ENCODE measurements at places on chromosomes 12 and 14. TPM values are rescaled to one million over a fixed set of nuclear protein-coding genes. Genes with fewer than 3 reads are reported as not detected.

The FKBP3 gene
- total RNA-seq, result 27.7 TPM

The BBS10 gene
- 31.0 TPM for total RNA-seq

The SERPINA12 gene
- not detected for total RNA-seq

The NRXN3 gene
- total RNA-seq, result 0.51 TPM

The LRFN5 gene
- total RNA-seq, result 3.6 TPM

The TRPV4 gene
- 0.51 TPM for total RNA-seq

The FSCB gene
- total RNA-seq, result not detected

The IL22 gene
- not detected for total RNA-seq

- no peak for DNase-seq
Observed at GRCh38 chr12:87511371-87511770, 517.8 kb downstream of the C12orf50 start.

- no peak for DNase-seq
Observed at GRCh38 chr14:58961045-58961731, 227.3 kb upstream of the DAAM1 start.

- DNase-seq, result no peak
Observed at GRCh38 chr12:54015018-54015931, 6.5 kb downstream of the HOXC8 start.

GRCh38 chr12:89525305-89525823, 483 bp downstream of the POC1B start:
- DNase-seq, result no peak

- DNase-seq, result no peak
Observed at GRCh38 chr14:35352274-35353233, 52.0 kb downstream of the NFKBIA start.

DNA sequence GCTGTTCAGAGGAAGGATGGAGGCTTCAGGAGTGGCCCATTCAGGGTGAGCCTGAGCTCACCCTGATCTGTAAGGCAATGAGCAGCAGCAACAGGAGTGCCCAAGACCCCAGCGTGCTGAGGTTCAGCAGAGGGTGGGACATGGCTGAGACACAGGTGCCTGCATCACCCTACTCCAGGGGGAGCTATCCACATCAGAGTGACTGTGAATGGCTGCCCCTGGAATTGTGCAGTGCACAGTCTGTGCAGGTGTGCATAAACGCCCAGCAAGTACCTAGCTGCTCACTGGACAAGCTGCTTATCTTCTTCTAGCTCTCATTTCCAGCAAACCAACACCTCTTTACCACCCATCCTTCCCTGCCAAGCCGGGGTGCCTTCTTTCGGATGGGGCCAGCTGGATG, 140.6 kb upstream of the PRMT8 start:
- no peak for DNase-seq

- peak; percentile 35 for DNase-seq
Observed at GRCh38 chr12:119808441-119808840, 68.7 kb downstream of the CIT start.

DNA sequence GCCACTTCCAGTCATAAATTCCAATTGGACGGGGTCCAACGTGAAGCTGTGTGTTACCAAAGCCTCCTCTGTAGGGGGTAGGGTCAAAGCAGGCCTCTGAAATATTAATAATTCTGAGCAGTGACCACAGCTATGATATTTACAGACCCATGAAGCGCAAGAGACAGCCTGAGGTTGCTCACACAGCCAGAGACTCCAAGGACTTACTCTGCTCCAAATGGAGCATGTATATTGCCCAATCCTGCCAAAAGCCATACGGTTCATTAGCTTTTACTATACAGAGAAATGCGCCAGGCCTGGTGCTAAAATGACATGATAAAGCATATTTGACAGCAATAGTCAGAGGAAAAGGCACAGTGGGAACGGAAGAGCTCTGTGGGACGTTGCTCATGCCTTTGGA, 151.3 kb downstream of the PAH start:
- DNase-seq, result peak; percentile 31

DNA sequence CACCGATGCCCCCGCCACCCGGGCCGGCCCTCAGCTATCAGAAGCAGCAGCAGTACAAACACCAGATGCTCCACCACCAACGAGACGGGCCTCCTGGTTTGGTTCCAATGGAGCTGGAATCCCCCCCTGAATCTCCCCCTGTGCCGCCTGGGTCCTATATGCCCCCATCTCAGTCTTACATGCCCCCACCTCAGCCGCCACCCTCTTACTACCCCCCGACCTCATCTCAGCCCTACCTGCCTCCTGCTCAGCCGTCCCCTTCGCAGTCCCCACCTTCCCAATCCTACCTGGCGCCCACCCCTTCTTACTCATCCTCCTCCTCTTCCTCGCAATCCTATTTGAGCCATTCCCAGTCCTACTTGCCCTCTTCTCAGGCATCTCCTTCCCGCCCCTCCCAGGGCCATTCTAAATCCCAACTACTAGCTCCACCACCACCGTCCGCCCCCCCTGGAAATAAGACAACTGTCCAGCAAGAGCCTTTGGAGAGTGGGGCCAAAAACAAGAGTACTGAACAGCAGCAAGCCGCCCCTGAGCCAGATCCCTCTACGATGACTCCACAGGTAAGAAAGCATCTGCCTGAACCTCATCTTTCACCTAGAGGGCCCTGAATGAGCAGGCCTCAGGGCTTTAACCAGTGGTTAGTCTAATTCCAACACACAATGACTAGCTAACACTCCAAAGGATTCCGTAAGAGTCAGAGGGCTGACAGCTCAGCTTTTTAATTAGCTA, 851 bp downstream of the YLPM1 start:
- peak; percentile 30 for DNase-seq

GRCh38 chr12:53133722-53134121, 30.4 kb downstream of the SOAT2 start:
- DNase-seq, result no peak

DNA sequence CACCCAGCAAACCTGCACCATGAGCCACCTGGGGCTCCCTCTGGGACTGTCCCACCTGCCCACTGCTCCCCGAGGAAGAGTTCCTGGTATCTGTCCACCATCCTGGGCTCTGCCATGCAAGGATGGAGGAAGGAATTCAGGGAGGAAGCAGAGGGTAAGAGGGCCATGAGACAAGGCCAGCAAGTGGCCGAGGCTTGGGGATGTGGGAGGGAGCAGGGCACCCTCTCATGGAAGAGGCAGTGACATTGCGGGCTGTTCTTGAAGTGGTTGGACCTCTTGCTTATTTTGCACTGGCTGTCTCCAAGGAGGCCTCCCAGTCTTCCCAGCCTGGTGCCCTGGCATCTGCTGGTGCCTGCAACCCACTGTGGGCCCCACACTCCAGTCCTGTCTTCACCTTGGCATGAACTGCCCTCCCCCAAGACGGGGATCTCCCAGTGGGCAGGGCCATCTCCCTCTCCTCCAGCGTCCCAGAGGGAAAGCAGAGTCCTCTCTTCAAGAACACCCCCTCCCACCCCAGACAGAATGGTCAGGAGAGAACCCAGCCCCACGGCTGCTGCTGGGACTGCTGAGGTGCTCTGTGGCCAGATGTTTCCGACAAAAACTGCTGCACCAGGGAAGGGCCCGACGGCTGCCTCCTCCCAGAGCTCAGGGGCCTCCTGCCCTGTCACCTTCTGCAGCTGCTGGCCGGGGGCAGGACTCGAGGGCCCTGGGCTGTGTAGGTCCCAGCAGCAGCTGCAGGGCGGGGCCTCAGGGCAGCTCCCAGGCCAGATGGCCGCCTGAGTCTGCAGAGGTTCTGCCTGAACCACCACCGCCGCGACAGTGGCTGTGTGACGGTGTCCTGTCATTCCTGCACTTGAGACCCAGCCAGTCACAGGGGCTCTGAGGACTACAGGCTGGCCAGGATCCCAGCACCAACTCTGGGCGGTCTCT, 1.8 kb upstream of the AKT1 start:
- no peak for DNase-seq

DNA sequence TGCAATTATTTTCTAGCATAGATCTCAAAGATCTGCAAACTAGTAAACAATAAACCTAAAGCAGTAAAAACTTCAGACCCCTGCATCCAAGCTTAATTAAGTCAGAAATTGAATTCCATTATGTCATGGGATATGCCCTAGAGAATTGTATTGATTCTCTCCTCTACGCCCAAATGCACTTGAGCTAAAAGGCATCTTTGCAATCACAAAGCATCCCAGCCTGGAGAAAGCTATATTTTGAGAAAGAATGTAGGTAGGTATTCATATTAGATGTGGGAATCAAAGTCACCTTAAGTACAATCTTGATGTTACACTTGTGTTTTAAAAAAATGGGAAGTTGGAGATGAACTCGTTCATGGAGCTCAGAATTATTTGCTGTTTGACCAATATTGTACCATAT, 386.7 kb downstream of the ADAMTS20 start:
- no peak for DNase-seq

GRCh38 chr14:72535485-72535884, 358.4 kb downstream of the DPF3 start:
- no peak for DNase-seq

- no peak for DNase-seq
Observed at GRCh38 chr12:132143336-132144071, 615 bp downstream of the DDX51 start.

DNA sequence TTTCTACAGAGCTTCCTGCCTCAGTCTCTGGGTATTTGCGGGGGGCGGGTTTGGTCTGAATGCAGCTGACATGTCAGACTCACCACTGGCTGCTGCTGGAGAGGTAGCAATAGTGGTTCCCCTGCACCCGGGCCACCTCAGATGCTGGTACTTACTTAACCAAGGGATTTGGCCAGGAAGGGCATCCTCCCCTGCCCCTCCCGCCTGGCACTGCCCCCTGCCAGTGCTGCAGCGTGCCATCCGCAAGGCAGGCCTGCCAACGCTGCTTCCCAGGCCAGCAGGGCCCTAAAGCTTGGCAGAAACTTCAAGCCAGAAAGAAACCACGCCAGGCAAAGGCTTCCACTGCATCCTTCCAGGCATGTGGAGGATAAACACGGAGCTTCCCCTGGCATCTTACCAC, 22.1 kb downstream of the RAB35 start:
- DNase-seq, result no peak

- DNase-seq, result peak; percentile 42
Observed at GRCh38 chr12:99767809-99768208, 120.3 kb downstream of the GARIN6 start.

- peak; percentile 34 for DNase-seq
Observed at GRCh38 chr12:54032627-54033100, at the start of gene HOXC5. TSS of gene HOXC5 (plus strand) at chr12:54033050. CDS start at chr12:54033123, 73 bp downstream.

DNA sequence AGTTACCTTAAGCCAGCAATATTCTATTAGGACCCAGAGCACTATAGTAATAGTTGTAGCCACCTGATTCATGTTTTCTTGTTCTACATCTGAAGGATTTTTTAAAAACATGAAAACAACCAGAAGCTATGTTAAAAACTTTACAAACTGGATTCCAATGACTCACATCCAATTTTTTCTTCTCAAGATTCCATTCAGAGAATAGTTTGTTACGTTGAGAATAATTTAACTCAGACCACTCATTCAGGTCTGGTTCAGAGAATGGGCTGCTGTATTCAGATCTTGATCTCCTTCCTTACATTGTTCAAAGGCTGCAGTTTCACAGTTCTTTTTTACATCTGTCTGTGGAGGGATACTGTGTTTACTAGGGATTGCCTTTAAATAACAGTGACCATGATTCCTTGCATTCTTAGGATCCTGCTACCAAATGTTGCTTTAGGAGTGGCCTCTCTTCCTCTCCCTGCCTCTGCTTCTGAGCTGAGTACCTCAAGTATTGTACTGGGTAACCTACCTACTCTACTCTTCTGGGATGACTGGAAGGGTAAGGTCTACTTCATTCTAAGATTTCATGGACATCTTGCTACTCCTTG, 448.0 kb upstream of the FBXO33 start:
- no peak for DNase-seq

Data from fibroblast of lung (primary cell).